Activated T-cell treated with anti-CD3 and anti-CD28 coated beads, Interleukin-2, amount 50 U/mL, for 48 hours (primary cell): ENCODE measurements at places on chromosomes 13 and 19.

- DNase-seq, result no peak
These were observed 14.6 kb downstream of the SUGP1 start for GRCh38 chr19:19305696-19306095.

DNA sequence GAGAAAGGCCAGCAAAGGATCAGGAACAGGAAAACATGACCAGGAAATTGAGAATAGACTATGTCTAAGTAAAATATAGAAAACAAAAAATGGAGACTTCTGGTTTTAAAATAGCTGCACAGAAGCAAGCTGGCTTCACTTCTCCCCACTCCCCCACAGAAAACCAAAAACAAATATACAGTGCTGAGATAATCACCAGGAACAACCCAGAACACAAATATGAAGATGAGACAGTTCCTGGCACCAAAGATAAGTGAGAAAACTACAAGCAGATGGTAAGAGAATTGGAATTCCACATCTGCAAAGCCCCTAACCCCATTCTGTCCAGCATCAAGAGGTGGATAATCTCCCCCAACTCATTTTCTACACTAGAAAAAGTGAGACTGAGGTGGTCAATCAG lies 397.7 kb downstream of the SUCLA2 start:
- no peak for DNase-seq

DNA sequence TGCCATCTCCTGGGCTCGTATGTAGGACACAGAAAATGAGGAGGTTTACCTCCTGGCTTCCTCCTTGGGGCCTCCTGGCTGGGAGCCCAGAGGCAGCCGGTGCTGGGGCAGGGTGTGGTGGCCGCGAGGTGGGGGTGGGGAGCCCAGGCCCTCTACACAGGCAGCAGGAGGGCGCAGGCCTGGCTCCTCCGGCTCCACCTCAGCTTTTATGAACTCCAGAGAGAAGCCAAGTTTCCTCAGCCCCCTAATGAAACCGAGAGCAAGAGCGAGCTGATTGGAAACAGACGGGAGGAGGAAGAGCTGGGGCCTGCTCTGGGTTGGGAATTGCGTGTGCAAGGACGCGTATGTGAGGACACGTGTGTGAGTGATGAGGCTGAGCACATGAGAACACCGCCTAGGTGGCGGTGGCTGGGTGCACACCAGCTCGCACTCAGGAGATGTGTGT lies 23.1 kb downstream of the LYL1 start:
- no peak for DNase-seq

GRCh38 chr19:51607077-51607476 lies 23.1 kb downstream of the SIGLEC5 start:
- DNase-seq, result peak; percentile 58

- peak; percentile 41 for DNase-seq
These were observed 2.9 kb downstream of the LDLR start for GRCh38 chr19:11092181-11092538.

DNA sequence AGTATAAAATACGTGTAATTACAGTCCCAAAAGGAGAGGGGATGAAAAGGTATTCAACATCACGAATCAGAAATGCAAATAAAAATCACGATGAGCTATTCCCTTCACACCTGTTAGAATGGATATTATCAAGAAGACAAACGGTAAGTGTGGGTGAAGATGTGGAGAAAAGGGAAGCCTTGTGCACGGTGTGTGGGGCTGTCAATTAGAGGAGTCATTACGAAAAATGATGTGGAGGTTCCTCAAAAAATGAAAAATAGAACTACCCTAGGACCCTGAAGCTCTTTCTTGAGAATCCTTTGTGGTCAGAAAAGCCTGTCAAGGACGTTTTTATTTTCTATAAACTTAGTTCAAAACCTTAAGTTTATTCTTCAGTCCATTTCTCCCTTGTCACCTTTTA lies 19.4 kb downstream of the NLRP11 start:
- DNase-seq, result no peak
